H1 (cell line): ENCODE measurements at places on chromosomes 3 and 15.

- DNase-seq, result no peak
Measured at GRCh38 chr15:31555022-31555421, 228.4 kb downstream of the KLF13 start.

DNA sequence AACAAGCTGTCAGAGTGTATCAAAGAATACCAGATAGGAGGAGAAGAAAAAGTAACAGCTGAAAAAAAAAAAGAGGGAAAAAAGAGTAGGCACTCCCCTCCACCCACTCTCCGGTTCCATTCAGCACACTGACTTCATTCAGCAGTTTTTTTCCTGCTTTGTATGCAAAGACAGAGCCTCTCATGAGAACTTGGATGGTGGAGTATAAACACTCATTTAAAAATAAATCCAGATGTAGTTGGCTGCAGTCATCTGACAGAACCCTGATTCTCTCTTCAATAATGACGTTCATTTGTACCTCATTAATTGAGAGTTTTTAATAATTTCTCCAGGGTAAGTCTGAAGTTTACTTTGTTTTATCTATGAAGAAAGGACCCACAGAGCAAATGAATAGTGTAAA, 81.0 kb downstream of the TMEM108 start:
- no peak for DNase-seq

DNA sequence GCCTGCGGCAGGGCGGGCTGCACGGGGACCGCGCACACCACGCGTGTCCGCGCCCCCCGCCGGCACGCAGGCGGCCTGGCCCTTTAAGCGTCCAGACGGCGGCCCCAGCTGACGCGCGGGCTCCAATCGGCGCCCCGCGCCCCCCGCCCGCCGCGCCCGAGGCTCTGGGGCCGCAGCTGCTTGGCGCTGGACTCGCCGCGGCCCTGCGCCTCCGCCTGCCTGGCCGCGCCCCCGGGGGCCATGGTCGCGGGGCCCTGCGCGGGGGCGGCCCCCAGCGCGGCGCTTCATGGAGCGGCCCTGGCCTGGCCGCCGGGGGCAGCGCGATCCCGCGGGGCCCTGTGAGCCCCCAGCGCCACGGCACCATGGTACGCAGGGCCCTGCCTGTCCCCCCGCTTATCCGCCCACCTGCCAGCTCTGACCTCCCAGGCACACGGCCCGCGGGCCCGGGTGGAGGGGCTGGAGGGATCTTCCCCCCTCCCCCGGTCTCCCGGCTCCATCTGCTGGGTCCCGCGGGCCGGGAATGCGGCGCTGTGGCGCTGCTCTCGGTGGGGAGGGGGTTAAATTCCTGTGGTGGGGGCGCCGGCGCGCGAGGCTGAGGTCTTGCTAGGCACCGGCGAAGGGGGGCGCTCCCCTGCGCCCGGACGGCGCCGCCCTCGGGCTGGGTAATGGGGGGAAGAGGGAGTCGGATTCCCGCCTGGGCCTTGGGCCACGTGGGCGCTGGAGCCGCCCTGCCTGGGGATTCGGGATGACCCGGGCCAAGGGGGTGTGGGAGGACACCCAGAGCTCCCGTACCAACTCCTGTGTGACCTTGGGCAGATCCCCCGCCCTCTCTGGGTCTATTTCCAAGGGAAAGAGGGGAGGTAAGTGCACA, 1.1 kb downstream of the ZBTB47 start:
- DNase-seq, result peak; percentile 88

DNA sequence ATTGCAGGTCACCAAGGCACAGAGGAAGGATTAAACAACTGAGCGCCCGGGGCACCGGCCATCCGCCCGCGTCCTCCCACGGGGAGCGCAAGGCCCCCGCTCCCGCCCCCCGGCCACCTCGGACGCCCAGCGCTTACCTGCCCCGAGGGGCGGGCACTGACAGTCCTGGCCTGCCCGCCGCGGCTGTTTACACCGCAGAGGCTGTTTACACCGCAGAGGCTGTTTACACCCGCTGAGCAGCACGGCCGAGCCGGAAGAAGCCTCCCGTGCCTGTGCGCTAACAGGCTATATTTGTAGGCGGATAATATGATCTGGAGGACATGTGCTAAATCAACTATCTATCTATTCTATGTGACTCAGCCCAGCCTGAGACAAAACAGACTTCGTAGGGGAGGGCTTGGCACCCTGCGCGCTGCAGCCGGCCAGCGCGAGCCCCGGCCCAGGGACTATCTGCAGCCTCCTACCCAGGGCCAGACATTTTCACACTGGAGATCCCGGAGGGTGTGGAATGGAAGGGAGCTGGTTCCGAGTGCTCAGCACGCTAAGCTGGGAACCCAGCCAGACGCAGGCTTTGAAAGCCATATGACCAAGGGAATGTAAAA, at the start of gene LRRC2:
Gene LRRC2, minus strand, starts transcription at position 263 of the 602 bp plus-strand sequence. CDS start 14,711 bp downstream, outside the sequence.
- DNase-seq, result no peak

GRCh38 chr15:86588413-86588812, 508.7 kb downstream of the AGBL1 start:
- no peak for DNase-seq

DNA sequence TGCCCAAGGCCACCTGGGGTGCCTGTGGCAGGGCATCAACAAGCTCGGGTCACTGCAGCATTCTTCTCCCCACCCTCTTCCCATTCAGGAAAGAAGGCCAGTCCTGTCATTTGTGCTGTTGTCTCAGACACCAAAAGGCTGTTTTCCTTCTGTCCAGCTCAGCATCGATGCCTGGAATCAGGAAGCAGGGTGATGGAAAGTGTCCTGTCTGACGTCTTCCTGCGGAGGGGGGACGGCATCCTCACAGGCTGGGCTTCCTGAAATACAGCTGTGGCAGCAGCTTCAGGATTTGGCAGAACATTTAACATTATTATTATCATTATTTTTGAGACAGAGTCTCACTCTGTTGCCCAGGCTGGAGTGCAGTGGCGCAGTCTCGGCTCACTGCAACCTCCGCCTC, 33.0 kb upstream of the ANKDD1A start:
- DNase-seq, result no peak

GRCh38 chr3:95002438-95003046, 939.7 kb downstream of the NSUN3 start:
- no peak for DNase-seq

DNA sequence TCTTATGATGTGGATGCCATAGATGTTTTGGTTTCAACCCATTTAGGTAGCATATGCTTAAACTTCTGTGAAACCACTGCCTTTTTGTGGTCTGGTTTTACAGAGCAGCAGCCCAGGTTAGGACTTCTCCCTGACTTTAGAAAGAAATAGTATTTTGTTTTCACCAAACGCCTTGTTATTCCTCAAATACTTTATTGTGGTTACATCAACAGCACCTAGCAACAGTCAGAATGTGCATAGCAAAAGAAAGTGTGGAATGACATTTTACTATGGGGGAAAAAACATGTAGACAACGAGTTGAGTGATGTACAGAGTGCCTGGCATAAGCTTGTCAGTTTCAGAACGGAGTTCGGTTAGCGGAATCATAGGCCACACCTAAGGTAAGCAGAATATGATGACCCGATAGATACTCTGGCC, 159.2 kb downstream of the TPRG1 start:
- DNase-seq, result no peak

- peak; percentile 79 for DNase-seq
Measured at GRCh38 chr15:28094732-28095521, 4.2 kb downstream of the OCA2 start.

DNA sequence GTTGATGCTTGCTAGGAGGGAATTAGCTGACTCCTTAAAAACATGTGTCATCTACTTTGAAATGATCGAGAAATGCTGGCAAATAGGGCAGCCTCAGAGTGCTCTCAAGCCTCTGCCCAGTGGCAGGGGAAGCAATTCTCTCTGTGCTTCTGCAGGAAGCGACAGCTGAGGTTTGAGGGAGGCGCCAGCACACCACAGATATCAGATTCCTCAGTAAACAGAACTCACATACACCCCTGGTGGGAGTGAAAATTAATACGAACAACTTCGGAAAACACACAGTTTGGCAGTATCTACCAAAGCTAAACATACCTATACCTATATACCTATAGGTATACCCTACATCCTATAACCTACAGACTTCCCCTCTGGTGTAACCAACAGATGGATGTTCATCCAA, 61.3 kb downstream of the NSMCE3 start:
- DNase-seq, result no peak

DNA sequence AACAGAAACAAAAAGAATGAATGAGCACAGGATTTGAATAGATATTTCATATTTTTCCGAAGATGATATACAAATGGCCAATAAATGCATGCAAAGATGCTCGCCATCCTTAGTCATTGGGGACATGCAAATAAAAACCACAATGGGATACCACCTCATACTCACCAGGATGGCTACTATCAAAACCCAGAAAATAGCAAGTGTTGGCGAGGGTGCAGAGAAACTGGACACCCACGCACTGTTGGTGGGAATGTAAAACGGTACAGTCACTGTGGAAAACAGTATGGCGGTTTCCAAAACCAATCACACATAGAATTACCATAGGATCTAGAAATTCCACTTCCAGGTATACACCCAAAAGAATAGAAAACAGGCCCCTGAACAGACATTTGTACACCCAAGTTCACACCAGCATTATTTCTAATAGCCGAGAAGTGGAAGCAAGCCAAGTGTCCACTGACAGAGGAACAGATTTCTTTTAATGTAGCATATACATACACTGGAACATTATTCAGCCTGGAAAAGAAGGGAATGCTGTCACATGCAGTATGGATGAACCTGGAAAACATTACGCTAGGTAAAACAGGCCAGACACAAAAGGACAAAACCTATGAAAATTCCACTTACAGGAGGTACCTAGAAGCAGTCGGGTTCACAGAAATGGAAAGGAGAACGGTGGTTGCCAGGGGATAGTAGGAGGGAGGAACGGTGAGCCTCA, 3.6 kb downstream of the RNF168 start:
- no peak for DNase-seq

DNA sequence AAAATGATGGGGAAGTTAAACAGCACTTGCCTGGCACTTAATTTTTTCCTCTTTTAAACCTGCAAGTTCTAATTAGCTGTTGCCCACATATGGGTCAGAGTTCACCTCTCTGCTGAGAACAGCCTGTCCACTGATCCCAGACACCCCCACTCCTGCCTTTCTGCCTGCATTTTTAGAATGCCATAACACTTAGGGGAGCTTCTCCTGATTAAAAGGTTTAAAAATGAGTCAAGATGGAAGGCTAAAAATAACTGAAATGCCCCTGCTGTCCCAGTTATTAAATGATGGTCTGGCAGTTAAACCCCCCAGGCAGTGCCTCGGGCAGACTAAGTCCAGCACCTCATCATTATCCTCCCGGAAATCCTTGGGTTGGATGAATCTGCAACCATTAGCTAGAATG, 913.6 kb upstream of the ARPP21 start:
- DNase-seq, result no peak

DNA sequence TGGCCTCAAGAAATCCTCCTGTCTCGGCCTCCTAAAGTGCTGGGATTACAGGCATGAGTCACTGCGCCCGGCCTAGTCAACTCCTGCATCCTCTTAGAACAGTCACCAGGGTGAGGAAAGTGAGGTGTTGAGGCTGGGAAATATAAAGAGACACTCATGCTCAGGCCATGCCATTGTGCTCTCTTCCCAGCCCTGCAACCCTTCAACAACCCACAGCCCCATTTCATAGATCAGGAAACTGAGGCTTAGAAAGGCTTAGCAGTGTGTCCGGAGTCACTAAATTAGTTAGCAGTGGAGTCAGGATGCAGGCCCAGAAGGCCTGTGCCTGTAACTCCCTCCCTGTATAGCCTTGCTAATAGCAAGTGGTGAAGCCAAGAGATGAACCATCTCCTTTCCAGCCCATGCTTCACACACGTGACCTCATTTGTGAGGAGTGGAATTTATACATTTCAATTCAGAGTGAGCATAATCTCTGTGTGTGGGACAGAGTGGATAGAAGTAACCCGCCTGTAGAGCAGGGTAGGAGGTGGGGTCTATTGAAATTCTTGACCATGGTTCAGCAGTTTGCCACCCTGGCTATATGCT, 51.7 kb upstream of the USP3 start:
- no peak for DNase-seq

DNA sequence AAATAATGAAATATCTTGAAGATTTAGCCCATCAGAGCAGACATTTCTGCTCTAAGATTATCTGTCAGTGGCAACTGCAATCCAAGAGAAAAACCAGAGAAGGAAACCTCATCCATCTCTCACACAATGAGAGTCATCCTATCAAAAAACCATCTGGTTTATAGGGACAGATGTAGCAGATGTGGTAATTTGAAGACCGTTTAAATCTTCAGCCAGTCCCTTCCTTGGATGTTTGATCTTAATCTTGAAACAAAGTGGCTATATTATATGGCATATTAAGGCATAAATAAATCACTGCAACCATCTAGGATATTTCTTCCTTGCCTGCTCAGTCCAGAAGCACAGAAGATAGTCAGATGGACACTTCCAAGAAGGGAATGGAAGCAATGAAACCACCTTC, 305.3 kb downstream of the MAGI1 start:
- no peak for DNase-seq

- peak; percentile 22 for DNase-seq
Measured at GRCh38 chr3:134076851-134077250, 47.1 kb upstream of the SLCO2A1 start.

- no peak for DNase-seq
Measured at GRCh38 chr3:99665017-99665416, 26.6 kb downstream of the COL8A1 start.

- no peak for DNase-seq
Measured at GRCh38 chr3:195101001-195101583, 169.9 kb downstream of the XXYLT1 start.

DNA sequence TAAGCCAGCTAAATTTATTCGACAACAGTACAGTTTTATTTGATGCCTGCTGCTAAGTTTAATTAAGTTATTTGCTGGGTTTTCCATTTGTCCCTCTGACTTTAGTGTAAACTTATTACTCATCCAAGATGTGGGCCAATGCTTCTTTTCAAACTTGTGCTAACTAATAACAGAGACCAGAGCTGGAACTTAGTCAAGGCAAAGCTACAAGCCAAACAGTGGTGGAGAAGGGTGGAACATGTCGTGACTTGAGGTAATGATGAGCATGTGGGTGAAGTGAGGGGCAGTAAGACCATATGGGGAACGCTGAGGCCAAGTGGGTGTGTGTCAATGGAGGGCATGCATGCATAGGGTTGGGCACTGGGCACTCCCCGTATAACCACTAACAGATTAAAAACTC, 63.9 kb downstream of the NMD3 start:
- no peak for DNase-seq
